Bone marrow (tissue), 2 donors: ENCODE measurements at places on chromosomes 1 and 21.

DNA sequence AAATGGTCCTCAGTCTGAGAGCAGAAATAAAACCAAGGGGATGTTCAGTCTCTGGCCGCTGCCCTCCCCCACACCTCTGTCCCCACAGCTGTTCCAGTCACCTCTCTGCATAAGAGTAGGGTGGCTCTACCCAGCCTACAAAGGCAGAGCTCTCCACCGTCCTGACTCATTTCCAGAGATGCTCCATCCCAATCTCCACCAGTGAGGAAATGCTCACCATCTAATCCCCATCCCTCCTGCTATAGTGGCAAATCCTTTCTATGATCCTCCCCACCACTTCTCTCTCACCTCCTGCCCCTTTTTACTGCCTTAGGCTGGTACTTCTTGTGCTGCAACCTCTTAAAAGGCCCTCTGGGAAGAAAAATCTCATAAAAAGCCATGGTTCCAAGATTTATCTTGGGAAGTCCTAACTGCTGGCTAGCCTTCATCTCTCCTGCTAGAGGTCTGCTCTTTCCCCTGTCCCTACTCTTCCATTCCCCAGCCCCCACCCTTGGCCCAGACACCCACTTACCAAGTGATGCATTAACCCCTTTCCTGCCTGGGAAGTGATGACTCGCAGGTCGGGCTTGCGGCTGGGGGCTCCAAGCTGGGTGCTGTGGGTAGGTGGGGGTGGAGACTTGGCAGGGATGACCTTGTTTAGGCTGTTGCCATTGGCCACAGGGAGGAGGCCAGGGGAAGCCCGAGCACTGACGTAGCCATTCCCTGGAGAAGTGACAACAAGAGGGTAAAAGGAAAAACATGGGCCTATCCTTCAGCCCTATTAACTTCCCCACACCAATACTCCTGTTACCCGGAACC, 23.9 kb downstream of the MEF2D start:
- DNase-seq: no peak

GRCh38 chr1:147292012-147292411, 49.5 kb downstream of the CHD1L start:
- DNase-seq: no peak

GRCh38 chr1:78387201-78387600, 103.6 kb upstream of the PTGFR start:
- DNase-seq: no peak

- DNase-seq: no peak
Measured at GRCh38 chr1:192811594-192812239, 2.9 kb downstream of the RGS2 start.

DNA sequence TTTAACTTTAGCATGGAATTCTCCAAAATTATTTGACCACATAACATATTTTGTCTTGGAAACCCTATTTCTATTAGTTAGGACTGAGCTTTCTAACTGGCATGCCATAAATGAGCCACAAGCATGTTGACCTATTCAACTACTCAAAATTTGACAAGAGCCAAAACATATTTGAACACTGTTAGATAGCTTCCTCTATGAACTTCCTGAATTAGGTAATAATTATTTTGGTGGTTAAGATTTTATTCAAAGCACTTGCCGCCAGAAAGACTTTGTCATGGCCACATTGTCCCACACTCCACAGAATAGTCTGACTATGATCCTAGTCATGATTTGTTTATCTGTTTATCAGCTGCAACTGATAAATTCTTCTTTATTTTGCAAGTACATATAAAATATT, 23.1 kb upstream of the CTPS1 start:
- no peak for DNase-seq

DNA sequence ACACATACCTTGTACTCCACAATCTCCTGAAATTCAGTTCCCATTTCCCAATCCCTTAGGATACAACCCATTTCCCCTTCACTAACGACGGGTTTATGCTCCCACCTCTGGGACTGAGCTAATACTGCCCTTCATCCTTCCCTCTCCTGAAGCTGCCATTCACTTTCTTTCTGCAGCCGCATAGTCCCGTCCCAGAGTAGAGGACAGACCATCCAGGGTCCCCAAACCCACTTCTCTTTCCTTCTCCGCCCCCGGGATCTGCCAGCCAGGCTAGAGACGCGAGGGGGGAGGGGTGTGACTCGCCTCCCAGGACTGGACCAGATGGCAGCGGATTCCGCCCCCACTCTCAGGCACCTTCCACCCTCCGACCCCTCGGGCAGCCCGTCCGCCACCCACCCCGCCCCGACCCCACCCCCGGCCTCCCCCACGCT, 679 bp downstream of the ABL2 start:
- DNase-seq: peak; percentile 28

GRCh38 chr1:28845786-28846543, 34.0 kb downstream of the OPRD1 start:
- DNase-seq: no peak

- no peak for DNase-seq
Measured at GRCh38 chr1:46197560-46197963, 672 bp downstream of the POMGNT1 start.

- DNase-seq: peak; percentile 17
Measured at GRCh38 chr1:117077267-117077666, 17.1 kb downstream of the TTF2 start.

DNA sequence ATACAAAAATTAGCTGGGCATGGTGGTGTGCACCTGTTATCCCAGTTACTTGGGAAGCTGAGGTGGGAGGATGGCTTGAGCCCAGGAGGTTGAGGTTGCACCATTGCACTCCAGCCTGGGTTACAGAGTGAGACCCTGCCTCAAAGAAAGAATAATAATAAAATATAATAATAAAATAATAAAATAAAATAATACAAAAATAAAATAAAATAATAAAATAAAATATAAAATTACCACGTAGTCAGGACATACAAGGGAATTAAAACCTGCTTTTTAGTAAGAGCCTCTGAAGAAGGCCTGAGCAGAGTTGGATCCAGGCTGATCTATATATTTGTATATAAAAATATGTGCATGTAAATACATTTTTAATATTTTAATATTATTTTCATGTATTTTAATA, 41.7 kb downstream of the EPHB2 start:
- DNase-seq: no peak

- no peak for DNase-seq
Measured at GRCh38 chr21:18164483-18164882, 80.2 kb upstream of the CHODL start.

GRCh38 chr1:243628476-243628907, 221.6 kb downstream of the AKT3 start:
- no peak for DNase-seq

DNA sequence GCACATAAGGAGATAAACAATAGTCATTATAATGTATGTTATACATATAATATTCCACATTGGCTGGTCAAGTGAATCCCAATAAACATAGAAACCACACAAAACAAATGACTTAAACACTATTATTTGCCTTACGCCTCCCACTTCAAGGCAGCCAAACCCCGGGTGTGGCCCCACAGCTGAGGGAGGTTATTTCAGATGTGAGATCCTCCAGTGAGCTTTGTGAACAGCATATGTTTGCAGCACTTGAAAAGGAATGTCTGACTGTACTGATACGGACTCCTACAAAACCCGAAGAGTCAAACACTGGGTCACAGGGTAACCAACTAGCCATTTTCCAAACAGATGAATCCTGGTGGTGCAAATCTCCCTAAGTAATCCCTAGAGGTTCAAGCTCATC, 27.1 kb upstream of the DISP1 start:
- DNase-seq: no peak

- DNase-seq: no peak
Measured at GRCh38 chr1:55584526-55585401, 369.6 kb upstream of the USP24 start.

DNA sequence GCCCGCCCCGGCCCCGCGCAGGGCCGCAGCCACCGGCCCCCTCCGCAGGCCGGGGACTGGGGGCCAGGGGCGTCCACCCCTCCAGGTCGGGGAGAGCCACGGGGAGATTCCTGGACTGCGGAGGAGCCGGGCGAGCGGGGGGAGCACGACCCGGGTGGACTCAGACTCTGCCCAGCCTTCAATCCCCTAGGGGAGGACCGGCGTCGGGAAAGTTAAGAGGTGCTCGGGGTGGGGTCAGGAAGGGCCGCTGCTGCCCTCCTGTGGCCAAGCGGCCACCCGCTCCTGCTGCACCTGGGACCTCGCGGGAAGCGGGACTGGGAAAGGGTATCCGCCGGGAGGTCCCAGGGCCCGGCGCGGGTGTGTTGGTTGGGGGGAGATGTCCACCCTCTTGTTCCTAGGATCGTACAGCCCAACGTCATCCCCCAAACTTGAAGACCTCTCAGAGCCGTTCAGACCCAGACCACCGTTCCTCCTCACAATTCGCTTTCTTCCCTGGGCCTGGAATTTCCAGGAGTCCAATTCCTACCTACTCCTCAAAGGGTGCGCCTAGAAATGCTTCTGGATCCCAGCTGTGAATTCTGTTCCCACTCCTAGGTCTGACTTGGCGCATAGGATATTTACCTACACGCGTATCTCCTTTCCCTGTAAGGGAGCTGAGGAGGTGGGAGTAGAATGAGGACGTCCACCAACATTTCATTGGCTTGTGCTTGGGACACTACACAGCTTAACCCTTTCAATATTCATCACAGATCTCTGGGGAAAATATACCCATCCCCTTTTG, 484 bp upstream of the RHOC start:
- DNase-seq: peak; percentile 50

DNA sequence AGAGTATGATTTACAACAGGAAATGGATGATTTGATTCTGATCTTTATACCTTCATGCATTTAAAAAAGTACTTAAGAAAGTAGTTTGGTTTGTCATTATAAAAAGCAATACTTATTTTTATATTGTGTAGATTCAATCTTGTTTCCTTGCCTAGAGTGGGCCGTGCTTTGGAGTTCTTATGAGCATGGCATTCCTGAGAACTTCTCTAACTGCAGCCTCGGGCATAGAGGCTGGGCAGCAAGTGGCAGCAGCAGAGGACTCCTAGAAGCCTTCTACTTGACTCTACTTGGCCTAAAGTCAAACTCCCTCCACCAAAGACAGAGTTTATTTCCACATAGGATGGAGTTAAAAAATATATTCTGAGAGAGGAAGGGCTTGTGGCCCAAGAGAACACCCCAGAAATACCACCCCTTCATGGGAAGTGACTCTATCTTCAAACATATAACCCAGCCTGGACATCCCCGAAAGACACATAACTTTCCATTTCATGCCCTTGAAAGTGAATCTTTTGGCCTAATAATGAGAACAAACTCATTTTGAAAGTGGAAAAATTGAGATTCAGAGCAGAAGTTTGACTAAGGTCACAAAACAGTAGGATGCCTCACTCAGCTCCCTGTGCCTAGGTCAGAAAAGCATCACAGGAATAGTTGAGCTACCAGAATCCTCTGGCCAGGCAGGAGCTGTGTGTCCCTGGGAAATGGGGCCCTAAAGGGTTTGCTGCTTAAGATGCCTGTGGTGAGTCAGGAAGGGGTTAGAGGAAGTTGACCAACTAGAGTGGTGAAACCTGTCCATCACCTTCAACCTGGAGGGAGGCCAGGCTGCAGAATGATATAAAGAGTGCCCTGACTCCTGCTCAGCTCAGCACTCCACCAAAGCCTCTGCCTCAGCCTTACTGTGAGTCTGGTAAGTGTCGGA, at the start of gene IVL:
Gene IVL (plus strand): TSS at position 861 of the 916 bp plus-strand sequence. CDS start 1,252 bp downstream, outside the sequence.
- no peak for DNase-seq

DNA sequence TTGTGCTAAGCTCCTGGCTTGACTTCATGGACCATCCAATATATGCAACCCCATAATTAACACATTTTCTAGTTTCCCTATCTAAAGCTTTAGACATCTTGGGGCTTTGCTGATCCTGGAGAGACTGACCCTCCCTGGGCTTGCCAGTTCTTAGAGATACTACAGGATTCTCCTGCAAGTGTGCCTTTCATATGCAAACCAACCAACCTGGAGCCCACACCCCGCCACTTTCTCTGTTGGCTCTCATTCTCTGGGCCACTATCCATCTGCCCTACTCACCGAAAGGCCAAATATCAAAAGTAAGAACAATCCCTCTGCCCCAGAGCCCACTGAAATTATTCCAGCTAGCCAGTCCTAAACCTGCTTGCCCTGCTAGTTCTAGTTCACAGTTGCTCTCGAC, 2.2 kb upstream of the GBP6 start:
- no peak for DNase-seq

- DNase-seq: no peak
Measured at GRCh38 chr1:206883160-206883559, 14.1 kb upstream of the IL24 start.

GRCh38 chr1:81452693-81453366, 347.9 kb upstream of the ADGRL2 start:
- DNase-seq: no peak

GRCh38 chr1:66396212-66396890, 137.6 kb upstream of the SGIP1 start:
- DNase-seq: no peak

GRCh38 chr1:18803151-18803791, 56.2 kb downstream of the TAS1R2 start:
- no peak for DNase-seq

DNA sequence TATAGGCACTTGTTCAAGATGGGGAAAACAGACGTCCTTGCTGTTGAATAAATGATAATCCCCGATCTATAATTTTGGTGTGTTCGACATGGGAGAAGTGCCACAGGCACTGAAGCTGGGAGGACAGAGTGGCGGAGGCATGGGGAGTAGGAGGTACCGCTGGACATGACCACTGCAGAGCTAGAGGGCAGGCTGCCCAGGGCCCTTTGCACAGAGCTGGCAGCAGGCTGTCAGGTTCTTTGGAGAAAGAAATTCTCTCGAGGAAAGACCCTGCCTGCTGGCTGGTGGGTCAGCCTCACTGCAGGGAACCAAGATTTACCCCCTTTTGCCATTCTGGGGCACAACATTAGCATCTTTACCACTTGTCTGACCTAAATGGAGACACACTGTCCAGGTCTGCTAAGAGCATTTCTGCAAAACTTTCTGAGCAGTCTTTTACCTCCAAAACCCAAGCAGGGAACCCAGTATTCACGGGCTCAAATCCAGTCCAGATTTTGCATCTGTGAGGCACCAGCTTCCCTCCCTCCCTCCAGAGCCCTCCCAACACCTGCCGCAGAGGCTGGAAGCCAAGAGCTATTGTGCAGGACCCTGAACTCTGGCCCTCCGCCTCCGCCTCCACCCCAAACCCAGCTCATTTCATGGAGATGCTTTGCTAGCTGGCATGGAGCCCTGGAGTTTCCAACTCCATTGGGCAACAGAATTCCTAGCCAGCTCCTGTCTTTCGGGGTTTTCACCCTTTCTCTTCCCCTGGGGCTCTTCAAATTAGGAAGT, 142.3 kb downstream of the PLXNA2 start:
- DNase-seq: no peak

- DNase-seq: no peak
Measured at GRCh38 chr1:167800251-167800650, 78.5 kb downstream of the MPZL1 start.

GRCh38 chr1:242187816-242188215, 188.9 kb upstream of the MAP1LC3C start:
- no peak for DNase-seq

GRCh38 chr1:204076891-204077290, 4.0 kb downstream of the SOX13 start:
- DNase-seq: no peak
